ENCODE measurements at places on chromosomes 12 and 14.

GRCh38 chr14:70289138-70289537 is 70.3 kb downstream of the COX16 start:
- DNase-seq = peak; percentile 28

- no peak for DNase-seq
Observed at GRCh38 chr12:80698256-80698655, 9.2 kb upstream of the MYF6 start.

DNA sequence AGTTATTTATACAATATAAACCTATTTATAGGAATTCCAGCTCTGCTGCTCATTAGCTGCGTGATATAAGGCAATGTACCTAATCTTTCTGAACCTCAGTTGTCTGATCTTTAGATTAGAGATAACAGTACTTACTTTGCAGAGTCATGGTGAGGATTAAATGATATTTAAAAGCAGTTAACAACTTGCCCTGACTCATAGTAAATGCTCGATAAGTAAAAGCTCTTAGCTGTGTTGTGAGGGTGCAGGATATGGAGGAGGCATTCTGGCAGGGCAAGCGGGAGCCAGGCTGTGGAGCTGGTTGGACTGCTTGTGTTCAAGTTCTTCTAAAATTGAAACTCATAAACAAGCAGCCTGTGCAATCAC is 140.0 kb upstream of the PRICKLE1 start:
- no peak for DNase-seq

GRCh38 chr14:55927028-55927427 is 191.2 kb upstream of the PELI2 start:
- no peak for DNase-seq

DNA sequence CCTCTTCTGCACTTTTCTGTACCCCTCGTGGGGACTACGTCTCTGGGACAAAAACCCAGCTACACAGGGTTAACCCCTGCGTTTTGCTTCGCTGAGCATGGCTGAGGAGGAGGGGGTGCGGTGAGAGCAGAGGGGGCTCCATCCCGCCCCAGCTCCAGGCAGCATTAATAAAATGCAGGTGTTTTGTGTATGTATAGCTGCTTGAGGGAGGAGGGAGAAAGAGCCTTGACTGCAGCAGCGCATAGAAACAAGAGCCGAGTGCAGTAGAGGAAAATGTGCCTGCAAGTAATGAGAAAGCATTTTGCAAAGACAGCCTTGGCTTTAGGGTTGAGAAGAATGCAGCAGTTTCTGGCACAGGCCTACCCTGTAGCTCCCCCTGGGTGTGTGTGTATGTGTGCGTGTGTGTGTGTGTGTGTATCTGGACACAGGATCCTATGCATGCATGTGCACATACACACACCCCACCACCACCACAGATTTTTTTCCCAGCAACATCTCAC is 103.9 kb downstream of the ZFP36L1 start:
- DNase-seq = no peak

- no peak for DNase-seq
Observed at GRCh38 chr14:32688941-32689340, 249.7 kb upstream of the NPAS3 start.

Data from GM19239 (cell line).